ENCODE measurements at places on chromosomes 2 and 18. TPM values are rescaled to one million over a fixed set of nuclear protein-coding genes. Genes with fewer than 3 reads are reported as not detected.

DNA sequence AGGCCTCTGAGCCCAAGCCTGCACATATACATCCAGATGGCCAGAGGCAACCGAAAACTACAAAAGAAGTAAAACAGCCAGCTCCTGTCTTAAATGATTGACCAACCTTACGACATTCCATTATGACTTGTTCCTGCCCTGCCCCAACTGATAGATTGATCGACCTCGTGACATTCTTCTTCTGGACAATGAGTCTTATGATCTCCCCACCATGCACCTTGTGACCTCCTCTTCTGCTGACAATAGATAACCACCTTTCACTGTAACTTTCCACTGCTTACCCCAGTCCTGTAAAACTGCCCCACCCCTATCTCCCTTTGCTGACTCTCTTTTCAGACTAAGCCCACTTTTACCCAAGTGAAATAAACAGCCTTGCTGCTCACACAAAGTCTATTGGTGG is 670.0 kb upstream of the PKDCC start:
- DNase-seq, result no peak

- no peak for DNase-seq
Observed at GRCh38 chr2:84942964-84943421, 28.0 kb upstream of the KCMF1 start.

GRCh38 chr2:136232456-136233172 is 114.7 kb upstream of the CXCR4 start:
- no peak for DNase-seq

- no peak for DNase-seq
Observed at GRCh38 chr2:187567126-187567525, 12.9 kb upstream of the TFPI start.

DNA sequence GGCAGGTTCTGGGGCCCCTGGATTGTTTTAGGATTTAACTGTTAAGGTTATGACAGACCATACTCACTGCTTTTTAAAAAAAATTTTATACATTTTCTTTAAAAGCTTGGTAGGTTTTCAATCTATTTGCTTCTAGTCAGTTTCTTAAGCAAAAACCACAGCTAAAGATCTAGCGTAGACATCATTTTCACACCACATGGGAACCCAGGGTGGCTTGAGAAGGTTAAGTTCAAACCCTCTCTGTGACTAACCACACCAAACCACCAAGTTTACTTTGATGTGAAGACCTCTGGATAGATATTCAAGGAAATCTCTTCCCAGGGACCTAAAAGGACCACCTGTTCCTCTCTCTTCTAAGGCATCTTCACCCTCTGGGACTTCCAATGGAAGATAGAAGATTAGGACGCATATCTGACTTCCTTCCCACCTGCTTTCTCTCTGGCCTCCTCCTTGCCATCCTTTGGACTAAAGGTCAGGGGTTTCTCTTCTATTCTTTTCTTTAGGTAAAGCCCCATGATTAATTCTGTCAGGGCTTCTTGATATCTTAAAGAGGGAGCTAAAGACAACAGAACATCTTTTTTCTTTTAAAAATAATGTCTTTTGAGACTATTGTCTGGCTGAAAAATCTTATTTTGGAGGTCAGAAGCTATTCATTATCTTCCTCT is 32.3 kb downstream of the FOSL2 start:
- DNase-seq, result no peak

The MLPH gene
- polyA plus RNA-seq, result 6.5 TPM

The LYPD6B gene
- polyA plus RNA-seq, result 30.3 TPM

The PCARE gene
- polyA plus RNA-seq, result 0.24 TPM

- no peak for DNase-seq
Observed at GRCh38 chr2:167334146-167334742, 446.0 kb downstream of the XIRP2 start.

The SMAD7 gene
- polyA plus RNA-seq, result 69.3 TPM

GRCh38 chr2:121888189-121888557 is 132.7 kb downstream of the TSN start:
- DNase-seq, result no peak

GRCh38 chr2:9548506-9548905 is 7.1 kb downstream of the ADAM17 start:
- DNase-seq, result no peak

All from left renal pelvis (tissue), 4 donors.